ENCODE measurements at places on chromosomes 4 and X.

DNA sequence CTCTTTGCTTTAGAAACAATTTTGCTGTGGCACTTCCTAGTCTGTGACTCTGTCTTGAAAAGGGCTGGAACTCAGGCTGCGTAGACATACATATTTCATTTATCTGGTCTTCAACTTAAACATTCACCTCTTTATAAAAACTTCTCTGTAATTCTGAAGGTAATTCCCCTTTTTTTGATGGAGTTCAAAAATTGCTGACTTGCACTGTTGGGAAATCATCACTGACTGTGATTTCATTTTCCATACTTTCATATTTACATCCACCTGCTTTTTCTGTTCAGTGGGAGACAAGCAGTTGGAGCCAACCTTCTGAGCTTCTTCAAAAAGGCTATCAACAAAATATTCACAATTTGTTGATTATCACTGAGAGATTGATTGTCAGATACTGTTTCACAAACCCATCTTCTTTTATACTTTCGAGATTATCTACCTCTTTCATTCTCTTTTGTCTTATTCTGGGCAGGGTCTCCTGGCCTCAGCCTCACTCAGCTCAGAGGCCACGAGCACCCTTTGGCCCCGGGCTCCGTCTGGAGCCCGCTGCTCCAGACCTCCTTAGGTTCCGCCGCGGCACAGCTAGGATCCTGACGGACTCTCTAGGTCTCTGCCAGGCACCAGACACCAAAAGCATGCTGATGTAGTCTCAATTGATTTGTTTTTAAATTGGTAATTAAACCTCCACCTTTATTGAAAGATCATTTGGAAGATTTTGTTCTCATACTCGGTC lies 39.7 kb upstream of the UGT2B17 start:
- DNase-seq = no peak

- DNase-seq = no peak
Observed at GRCh38 chrX:153065389-153065788, 6.9 kb upstream of the PNMA6A start.

- no peak for DNase-seq
Observed at GRCh38 chr4:79046016-79046592, 106.9 kb upstream of the PAQR3 start.

DNA sequence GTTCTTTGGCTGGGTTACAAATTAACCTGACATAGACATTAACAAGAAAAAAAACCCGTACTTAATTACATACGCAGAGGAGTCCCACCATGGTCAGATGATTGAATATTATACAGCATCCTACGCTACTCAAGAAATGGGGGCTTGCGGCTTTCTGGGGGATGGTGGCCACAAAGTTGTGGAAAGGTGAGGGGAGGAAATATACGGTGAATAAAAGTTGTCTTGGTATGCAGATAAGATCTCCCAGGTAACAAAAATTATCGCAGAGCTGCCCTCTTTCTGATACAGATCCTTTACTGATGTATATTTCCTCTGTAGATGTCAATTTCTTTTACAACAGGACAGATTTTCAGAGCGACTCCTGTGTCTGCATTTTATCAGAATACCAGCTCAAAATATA lies 890 bp downstream of the DCAF16 start:
- DNase-seq = no peak

- no peak for DNase-seq
Observed at GRCh38 chr4:152117520-152117919, 356.7 kb upstream of the GATB start.

DNA sequence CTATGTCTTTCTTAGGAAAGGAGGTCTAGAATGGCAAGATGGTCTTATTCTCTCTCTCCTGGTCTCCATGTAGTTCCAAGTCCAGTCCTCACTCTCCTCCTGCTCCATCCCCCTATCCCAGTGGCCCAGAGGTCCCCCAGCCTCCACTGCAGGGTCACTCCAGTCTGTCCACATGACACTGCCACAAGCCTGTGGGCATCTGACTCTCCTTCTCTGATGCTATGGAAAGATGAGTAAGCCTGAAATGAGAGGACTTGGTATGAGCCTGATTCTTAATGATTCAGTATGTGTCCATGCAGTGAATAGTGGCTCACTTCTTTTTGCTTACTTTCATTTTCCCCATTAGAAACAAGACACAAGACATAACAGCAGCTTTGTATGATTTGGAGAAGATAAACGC lies 516.8 kb upstream of the ADGRL3 start:
- no peak for DNase-seq
